ENCODE measurements at places on chromosomes 3 and 15.

DNA sequence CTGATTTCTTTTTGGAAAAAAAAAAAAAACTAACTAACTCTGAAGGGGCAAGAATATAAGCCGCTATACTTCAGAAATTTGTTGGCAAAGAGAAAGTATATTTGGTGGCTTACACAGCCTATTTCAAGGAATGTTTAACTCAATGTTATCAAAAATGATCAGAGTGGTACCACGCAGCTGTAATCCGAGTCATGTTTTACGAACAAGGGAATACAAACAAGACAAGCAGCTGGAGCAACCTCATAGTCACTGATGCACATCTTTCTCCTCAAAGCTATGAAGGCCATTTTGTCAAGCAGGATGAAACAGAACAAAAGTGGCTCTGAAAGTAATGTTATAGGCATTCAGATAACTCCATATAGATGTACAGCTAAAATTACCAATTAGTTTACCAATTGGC is 81.2 kb downstream of the SCAPER start:
- DNase-seq: no peak

DNA sequence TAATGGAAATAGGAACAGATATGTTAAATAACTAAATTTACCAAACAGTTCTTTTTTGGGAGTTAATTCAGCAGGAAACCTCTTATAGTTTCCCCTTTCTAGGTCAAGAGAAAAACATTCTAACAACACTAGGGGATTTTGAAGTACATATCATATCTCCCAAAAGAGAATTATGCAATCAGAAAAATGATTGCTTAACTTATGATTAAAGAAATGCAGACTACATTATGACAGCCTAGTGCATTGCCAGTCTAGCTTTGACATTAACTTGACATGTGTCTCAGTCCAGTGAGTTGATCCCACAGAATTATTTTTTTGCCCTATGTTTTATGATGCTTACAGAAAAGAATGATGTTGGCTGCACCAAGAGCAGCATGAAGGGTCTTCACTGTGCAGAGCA is 31.7 kb upstream of the NPHP3 start:
- no peak for DNase-seq

DNA sequence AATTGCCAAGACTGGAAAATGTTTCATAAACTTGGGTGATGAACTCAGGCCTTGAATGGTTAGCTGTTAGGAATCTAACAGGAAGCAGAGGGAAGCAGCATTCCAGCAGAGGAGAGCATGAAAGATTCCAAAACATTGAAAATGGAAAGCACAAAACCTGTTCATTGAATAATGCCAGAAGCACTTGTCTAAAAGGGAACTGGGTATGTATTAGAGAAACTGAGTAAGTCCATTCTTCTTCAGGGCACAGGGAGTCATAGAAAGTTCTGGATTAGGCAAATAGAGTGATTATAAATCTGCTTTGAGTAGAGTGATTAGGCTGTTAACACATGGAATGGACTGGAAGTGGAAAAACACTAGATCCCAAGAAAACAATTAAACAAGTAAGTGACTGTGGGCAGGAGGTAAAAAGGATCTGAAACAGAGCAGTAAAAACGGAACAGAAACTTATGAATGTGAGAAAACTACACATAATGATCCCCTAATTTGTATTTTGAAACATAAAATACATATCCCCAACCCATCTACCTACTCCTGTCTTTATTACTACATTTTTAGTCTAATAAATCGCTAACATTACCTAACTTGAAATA is 343.4 kb downstream of the TBC1D5 start:
- DNase-seq: no peak

- no peak for DNase-seq
These were observed 31.3 kb upstream of the RAB6B start for GRCh38 chr3:133926736-133927539.

- DNase-seq: no peak
These were observed 41.1 kb upstream of the UBE2E2 start for GRCh38 chr3:23161896-23162570.

DNA sequence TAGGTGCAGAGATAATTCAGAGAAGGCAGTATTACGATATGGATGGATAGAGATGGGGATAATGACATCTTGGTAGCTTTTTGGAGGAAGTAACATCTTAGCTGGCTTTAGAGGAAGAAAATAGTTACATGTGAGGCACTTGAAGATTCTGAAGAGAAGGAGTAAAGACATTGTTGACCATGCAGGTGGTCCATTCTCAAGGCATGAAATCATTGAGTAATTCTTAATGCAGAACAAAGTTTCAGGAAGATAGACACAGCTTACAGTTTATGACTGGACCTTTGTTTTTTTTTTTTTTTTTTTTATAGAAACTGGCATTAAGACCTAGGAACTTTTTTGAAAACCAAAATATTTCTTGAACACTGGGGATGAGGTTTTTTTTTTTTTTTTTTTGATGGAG is 28.2 kb downstream of the MBNL1 start:
- no peak for DNase-seq

- DNase-seq: no peak
These were observed 320 bp upstream of the ACAN start for GRCh38 chr15:88802991-88803240.

GRCh38 chr3:187207624-187208023 is 10.3 kb downstream of the RTP1 start:
- DNase-seq: no peak

DNA sequence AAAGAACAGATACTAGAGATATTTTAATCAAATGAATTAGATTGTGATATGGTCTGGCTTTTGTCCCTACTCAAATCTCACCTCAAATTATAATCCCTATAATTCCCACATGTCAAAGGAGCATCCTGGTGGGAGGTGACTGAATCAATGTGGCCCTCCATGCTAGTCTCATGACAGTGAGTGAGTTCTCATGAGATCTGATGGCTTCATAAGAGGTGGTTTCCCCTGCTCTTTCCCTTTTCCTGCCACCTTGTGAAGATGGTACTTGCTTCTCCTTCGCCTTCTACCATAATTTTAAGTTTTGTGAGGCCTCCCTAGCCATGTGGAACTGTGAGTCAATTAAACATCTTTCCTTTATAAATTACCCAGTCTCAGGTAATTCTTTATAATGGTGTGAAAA is 82.8 kb downstream of the FAIM start:
- no peak for DNase-seq

DNA sequence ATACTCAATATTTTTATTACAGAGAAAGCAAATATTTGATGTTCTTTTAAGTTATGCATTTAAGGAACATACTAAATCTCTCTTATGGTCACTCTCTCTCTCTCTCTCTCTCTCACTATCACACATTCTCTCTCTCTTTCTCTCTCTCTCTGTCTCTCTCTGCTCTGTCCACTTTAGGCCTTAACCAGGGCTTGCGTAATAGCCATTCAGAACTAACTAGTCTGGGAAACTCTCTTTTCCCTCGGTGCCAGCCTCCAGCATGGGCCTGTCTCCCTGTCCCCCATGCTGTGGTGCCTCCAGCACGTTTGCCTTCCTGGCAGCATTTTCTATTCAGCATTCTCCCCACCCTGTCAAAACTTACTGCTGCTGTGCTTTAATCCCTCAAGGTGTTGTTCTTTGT is 389.7 kb downstream of the ROBO1 start:
- DNase-seq: no peak

DNA sequence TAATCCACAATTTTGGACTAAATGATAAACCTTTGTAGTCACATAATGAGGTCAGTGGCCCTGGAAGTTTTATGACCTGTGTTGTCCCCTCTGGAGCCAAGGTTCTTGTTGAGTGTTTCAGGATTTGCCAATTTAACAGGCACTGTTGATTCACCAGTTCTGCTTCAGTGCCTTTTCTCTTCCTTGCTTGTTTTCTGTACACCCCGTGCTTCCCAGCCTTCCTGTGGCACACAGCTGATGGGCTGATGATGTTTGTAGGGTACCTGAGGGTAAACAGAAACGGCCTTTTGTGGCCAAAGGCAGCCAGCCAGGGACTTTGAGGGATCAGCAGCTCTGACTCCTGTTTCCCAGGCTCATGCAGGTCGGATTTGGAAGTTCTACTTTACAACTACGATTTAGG is 13.3 kb downstream of the GYG1 start:
- DNase-seq: no peak

Data from activated CD8-positive, alpha-beta memory T cell treated with anti-CD3 and anti-CD28 coated beads for 1 hour (primary cell).